ENCODE measurements at places on chromosomes 6 and 20. TPM values are rescaled to one million over a fixed set of nuclear protein-coding genes. Genes with fewer than 3 reads are reported as not detected.
A peak's percentile ranks its signal among the peaks of the same experiment; 100 is the strongest.

MCUR1 gene
- 36.8 TPM for polyA plus RNA-seq

GRCh38 chr6:93496548-93496947 lies 77.2 kb upstream of the EPHA7 start:
- no peaks in the 10 kb centered on the region for H3K27me3 ChIP-seq
- DNase-seq, result no peak
- H3K4me1 ChIP-seq, result no peaks in the 10 kb centered on the region
- H3K4me3 ChIP-seq, result no peak overlapping the region

ADIG gene
- not detected for polyA plus RNA-seq

CST2 gene
- not detected for polyA plus RNA-seq

GRCh38 chr6:163147994-163148393 lies 266.5 kb upstream of the QKI start:
- H3K4me3 ChIP-seq, result no peak overlapping the region
- H3K4me1 ChIP-seq, result no peaks in the 10 kb centered on the region
- no peak overlapping the region for H3K27ac ChIP-seq

- H3K27me3 ChIP-seq, result no peaks in the 10 kb centered on the region
- H3K27ac ChIP-seq, result no peak overlapping the region
- H3K36me3 ChIP-seq, result no peaks in the 10 kb centered on the region
- H3K4me1 ChIP-seq, result no peaks in the 10 kb centered on the region
- no peak for DNase-seq
- no peak overlapping the region for H3K4me3 ChIP-seq
Observed at GRCh38 chr6:93985953-93986352, 566.6 kb upstream of the EPHA7 start.

BTBD3 gene
- polyA plus RNA-seq, result 50.2 TPM

NELFE gene
- 55.7 TPM for polyA plus RNA-seq

DNA sequence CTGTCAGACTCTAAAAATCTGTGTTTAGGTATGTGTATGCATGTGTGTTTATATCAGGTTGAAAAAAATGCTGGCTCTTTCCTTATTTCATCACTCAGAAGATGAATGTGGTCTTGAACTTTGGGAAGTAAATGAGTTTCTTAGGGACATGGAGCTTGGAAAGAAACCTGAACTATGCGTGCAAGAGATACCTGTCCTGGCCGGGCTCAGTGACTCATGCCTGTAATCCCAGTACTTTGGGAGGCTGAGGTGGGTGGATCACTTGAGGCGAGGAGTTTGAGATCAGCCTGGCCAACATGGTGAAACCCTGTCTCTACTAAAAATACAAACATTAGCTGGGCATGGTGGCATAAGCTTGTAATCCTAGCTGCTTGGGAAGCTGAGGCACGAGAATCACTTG lies 4.4 kb upstream of the GLP1R start:
- H3K27ac ChIP-seq, result no peak overlapping the region
- H3K4me1 ChIP-seq, result no peaks in the 10 kb centered on the region
- no peaks in the 10 kb centered on the region for H3K36me3 ChIP-seq

LY6G6F gene
- 0.12 TPM for polyA plus RNA-seq

DNA sequence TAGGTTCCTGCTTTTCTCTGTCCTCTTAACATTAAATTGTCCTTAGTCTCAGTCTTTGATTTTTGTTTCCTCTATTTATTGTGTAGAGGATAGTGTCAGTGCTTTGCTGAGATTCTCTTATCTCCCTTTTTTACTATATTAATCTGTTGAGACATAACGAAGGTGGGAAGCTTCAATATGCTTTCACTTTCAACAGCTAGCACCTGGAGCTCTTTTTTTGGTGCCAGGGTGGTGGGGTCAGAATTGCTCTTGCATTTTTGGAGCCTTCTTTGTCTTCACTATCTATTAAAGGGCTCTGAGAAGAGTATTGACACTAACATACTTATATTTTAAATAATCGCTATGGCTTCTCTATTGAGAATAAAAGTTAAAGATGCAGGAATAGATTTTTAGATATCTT lies 97.1 kb upstream of the EPHA7 start:
- H3K27me3 ChIP-seq, result no peaks in the 10 kb centered on the region
- no peak overlapping the region for H3K27ac ChIP-seq
- H3K36me3 ChIP-seq, result no peaks in the 10 kb centered on the region
- H3K4me1 ChIP-seq, result no peaks in the 10 kb centered on the region
- no peak overlapping the region for H3K4me3 ChIP-seq

RUNX2 gene
- 2.5 TPM for polyA plus RNA-seq

MRPS26 gene
- polyA plus RNA-seq, result 75.4 TPM

GRCh38 chr6:127210725-127211124 lies 55.9 kb upstream of the RNF146 start:
- H3K4me3 ChIP-seq, result no peak overlapping the region
- H3K36me3 ChIP-seq, result no peaks in the 10 kb centered on the region
- no peaks in the 10 kb centered on the region for H3K4me1 ChIP-seq
- no peak overlapping the region for H3K27ac ChIP-seq

GRCh38 chr6:18753076-18753475 lies 365.9 kb downstream of the RNF144B start:
- DNase-seq, result no peak
- H3K4me1 ChIP-seq, result no peaks in the 10 kb centered on the region
- no peaks in the 10 kb centered on the region for H3K27me3 ChIP-seq
- no peak overlapping the region for H3K4me3 ChIP-seq

DNA sequence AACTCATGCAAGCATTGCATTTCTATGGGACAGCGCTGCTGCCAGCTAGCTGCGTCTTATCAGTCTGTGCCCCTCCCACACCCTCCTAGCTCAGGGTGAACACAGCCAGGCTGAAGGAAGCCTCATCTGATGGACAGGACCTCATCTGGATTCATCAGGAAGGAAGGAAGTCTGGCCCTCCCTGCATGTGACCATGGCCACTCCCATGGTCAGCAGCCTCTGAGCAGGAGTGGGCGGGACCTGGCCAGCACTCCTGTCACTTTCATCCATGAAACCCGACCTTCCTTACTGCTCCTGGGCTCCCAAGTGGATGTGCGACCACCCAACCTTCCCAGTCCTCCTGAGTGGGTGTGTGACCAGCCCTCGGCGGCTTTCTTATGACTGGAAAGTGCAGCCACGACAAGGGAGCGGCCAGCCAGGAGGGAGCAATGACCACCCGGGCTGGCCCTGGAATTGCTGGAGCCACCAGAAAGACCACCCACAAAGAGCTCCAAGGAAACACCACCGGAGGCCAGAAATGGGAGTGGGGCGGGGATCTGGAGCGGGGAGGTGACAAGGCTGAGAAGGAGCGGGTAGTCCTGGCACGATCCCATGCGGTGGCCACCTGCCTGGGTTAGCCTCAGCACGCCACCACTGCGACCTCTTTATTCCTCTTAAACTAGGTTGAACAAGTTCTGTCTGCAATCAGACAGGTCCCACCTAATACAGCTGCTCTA lies 241.2 kb downstream of the TTLL2 start:
- DNase-seq, result peak; percentile 53
- H3K27me3 ChIP-seq, result no peaks in the 10 kb centered on the region
- no peak overlapping the region for H3K27ac ChIP-seq

DNA sequence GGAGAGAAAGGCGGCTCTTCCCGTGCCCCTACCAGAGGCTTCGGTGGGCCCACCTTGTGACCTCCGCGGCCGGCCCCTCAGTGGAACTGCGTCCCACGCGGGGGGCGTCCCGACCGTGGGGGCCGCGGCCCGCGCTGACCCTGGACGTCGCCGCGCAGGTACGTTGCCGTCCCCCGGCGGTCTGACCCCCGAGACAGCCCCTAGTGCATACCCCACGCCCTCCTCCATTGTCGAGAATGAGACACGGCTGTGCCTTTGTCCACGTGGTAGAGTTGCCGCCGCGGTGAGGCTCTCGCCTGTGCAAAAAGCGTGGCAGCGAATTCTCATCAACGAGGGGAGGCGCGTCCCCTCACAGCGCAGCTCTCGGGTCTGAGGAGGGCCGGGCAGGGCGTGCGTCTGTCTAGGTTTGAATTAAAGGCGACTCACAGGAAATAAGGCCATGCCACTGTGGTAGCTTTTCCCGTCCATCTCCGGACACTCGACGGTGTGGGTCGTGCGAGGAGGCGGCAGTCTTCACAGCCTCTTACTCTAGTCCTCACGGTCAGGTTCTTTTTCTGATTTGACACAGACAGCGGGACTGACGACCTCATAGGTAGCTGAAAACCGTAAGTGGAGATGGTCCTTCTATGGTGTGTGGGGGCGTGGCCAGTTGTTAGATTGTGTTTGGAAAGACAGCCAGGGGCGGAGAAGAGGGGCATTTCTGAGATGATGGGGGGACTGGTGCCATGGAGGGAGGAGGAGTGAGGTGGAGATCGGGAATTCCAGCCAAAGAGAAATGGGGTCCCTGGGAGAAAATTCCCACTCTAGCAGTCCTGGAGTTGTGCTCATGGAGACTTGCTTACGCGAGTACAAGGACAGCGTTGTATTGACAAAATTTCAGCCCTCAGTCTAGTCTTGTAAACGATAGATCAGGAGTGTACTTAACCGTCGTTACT lies 580 bp downstream of the NXT1 start:
- DNase-seq, result peak; percentile 32
- H3K27ac ChIP-seq, result peak overlapping the region; percentile 100
- no peaks in the 10 kb centered on the region for H3K36me3 ChIP-seq
- H3K4me1 ChIP-seq, result peaks cover 16% of the 10 kb centered on the region
- peak overlapping the region; percentile 93 for H3K4me3 ChIP-seq

MAFB gene
- polyA plus RNA-seq, result 5.9 TPM

GRCh38 chr6:144248476-144249301 lies 36.4 kb upstream of the UTRN start:
- H3K27ac ChIP-seq, result no peak overlapping the region
- H3K36me3 ChIP-seq, result no peaks in the 10 kb centered on the region
- H3K4me3 ChIP-seq, result no peak overlapping the region
- no peaks in the 10 kb centered on the region for H3K4me1 ChIP-seq
- DNase-seq, result no peak

DNA sequence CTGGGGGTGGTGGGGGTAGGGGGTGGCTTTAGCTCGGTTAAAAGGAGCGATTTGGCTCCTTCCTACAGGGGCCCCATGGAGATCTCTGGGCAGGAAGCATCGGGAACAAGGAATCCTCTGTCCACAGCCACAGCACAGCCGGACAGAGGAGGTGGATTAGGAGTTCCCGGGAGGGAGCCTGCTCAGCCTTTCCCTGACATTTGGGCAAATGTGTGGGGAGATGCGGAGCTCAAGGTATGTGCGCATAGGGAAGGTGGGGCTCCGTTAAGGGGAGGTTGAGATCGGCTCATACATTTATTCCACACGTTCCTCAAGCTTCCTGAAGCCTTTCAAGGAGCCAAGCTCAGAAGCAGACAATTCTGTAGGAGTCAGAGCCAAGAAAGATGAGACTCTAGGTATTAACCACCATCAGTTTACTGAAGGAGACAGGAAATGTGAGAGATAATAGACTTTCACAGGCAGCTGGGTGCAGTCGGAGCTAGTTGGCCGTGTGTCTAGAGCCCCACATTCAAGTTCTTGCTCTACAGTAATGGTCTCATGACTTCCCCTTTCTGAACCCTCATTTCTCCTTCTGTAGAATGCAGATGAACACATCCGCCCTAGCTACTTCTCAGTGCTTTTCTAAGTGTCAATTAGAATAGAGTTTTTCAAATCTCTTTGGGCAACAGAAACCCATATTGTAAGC lies 40.8 kb upstream of the EPB41L1 start:
- DNase-seq, result no peak
- H3K36me3 ChIP-seq, result peaks cover 19% of the 10 kb centered on the region
- no peak overlapping the region for H3K27ac ChIP-seq
- no peaks in the 10 kb centered on the region for H3K4me1 ChIP-seq
- no peak overlapping the region for H3K4me3 ChIP-seq

- H3K36me3 ChIP-seq, result peaks cover 66% of the 10 kb centered on the region
- no peak overlapping the region for H3K27ac ChIP-seq
- DNase-seq, result no peak
- H3K4me1 ChIP-seq, result peaks cover 2% of the 10 kb centered on the region
Observed at GRCh38 chr20:17675519-17676377, 6.3 kb downstream of the RRBP1 start.

GRCh38 chr6:118876814-118877213 lies 17.1 kb upstream of the ASF1A start:
- no peak overlapping the region for H3K27ac ChIP-seq

GRCh38 chr20:18133962-18134361 lies 3.7 kb upstream of the KAT14 start:
- no peaks in the 10 kb centered on the region for H3K27me3 ChIP-seq
- no peak overlapping the region for H3K27ac ChIP-seq
- peaks cover under 1% of the 10 kb centered on the region for H3K4me1 ChIP-seq
- no peak overlapping the region for H3K4me3 ChIP-seq

GHRH gene
- not detected for polyA plus RNA-seq

SLC22A2 gene
- not detected for polyA plus RNA-seq

DEFB124 gene
- polyA plus RNA-seq, result not detected

DNA sequence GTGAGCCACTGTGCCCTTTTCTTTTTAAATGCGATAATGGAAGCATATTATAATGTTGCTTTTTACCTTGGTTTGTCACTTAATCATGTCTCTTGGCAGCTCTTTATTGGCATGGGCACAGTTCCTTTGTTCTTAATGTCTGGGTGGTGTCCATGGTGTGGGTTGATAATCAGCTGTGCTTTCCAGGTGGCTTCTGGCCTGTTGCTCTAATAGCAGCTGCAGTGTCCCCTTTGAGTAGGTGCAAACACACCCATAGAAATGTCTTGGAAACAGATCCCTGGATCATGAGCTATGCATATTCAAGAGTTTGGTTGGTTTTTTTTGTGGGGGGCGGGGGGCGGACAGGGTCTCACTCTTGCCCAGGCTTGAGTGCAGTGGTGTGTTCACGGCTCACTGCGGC lies 29.9 kb downstream of the EFCAB8 start:
- DNase-seq, result no peak

- no peak overlapping the region for H3K27ac ChIP-seq
- H3K36me3 ChIP-seq, result no peaks in the 10 kb centered on the region
- H3K27me3 ChIP-seq, result no peaks in the 10 kb centered on the region
- no peaks in the 10 kb centered on the region for H3K4me1 ChIP-seq
- no peak overlapping the region for H3K4me3 ChIP-seq
Observed at GRCh38 chr6:68196645-68197044, 438.4 kb upstream of the ADGRB3 start.

DNA sequence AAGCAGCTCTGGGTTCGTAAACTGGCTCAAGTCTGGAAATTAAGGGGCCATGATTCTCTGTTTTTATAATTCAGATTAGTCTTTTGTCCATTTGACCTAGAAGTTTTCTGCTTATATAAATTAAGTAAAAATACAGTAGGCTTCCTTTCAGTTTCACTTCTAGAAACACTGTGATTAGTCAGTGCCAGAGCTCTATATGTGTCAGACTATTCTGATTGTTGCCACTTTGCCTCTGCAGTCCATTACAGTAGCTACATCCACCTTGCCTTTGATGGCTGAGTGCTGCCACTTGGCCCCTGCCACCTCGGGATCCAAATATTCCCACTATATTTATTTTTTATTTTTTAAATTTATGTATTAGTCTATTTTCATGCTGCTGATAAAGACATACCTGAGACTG lies 7.9 kb downstream of the ZC2HC1B start:
- no peaks in the 10 kb centered on the region for H3K4me1 ChIP-seq
- no peaks in the 10 kb centered on the region for H3K27me3 ChIP-seq
- no peak overlapping the region for H3K27ac ChIP-seq
- H3K36me3 ChIP-seq, result no peaks in the 10 kb centered on the region

- H3K36me3 ChIP-seq, result no peaks in the 10 kb centered on the region
- H3K27ac ChIP-seq, result no peak overlapping the region
- no peaks in the 10 kb centered on the region for H3K4me1 ChIP-seq
- peaks cover 3% of the 10 kb centered on the region for H3K27me3 ChIP-seq
Observed at GRCh38 chr6:125753218-125753936, 3.9 kb downstream of the HEY2 start.

GRCh38 chr6:57116776-57117175 lies 26.8 kb downstream of the ZNF451 start:
- H3K27me3 ChIP-seq, result no peaks in the 10 kb centered on the region
- DNase-seq, result no peak
- H3K4me3 ChIP-seq, result no peak overlapping the region
- H3K36me3 ChIP-seq, result peaks cover 6% of the 10 kb centered on the region
- no peaks in the 10 kb centered on the region for H3K4me1 ChIP-seq
- H3K27ac ChIP-seq, result no peak overlapping the region

GRCh38 chr6:32126880-32127279 lies 1.2 kb downstream of the ATF6B start:
- DNase-seq, result no peak
- peaks cover 12% of the 10 kb centered on the region for H3K4me1 ChIP-seq
- peaks cover 3% of the 10 kb centered on the region for H3K36me3 ChIP-seq
- no peaks in the 10 kb centered on the region for H3K27me3 ChIP-seq
- no peak overlapping the region for H3K27ac ChIP-seq
